ENCODE measurements at places on chromosomes 11 and 22. TPM values are rescaled to one million over a fixed set of nuclear protein-coding genes. Genes with fewer than 3 reads are reported as not detected.

OR51B4 gene
- not detected for total RNA-seq

SAA4 gene
- not detected for total RNA-seq

C11orf97 gene
- not detected for total RNA-seq

GRCh38 chr11:61701242-61701886, 21.2 kb downstream of the DAGLA start:
- no peak for DNase-seq

- DNase-seq = no peak
These were observed 1996.9 kb downstream of the LRRC4C start for GRCh38 chr11:39462506-39462905.

DNA sequence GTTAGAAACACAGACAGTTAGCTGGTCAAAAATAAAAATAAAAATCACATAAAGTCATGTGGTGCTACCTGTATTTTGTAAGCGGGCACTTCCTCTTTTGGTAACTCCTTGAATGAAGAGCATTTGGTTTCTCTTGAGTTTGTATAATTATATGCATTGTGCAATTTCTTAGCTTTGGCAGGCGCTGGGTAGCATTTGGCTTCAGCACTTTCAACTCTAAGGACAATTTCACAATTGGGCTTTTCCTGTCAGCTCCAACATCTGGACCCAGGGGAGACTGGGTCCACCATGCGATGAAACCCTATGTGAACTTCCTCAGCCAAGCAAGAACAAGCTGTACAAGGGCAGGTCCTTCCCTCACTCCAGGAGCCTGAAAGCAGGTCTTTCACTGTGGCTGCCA, 169.1 kb downstream of the RRAS2 start:
- DNase-seq = no peak

DNA sequence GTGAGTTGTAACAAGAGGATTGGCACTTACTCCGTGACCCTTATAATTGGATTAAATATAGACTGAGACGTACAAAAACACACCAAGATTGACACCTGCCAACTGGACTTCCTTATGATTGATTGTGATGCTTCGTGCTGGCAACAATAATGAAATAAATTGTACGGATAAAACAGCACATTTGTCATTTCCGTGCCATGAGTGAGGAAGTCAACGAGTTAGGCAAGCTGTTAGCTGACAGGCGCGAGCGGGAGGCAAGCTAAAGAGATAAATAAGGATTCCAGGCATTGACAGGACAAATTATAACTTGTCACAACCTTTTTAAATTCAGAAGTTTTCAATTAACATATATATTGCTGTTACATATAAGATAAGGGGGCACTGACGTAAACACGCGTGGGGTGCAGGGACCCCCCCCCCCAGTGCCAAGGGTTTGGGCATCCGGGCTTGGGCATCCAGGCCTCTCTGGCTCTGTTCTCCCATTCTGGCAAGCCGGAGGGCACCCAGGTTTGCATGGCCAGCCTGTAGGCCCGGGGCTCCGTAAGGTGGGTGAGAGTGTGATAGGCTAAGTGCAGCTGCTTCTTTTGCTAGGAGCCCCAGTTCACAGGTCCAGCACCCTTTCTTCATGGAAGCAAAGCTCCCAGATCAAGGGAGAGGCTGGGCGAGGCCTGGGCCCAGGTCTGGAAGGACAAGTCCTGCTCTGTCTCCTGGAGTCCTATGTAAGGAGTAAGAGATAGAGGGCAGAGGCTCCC, 11.2 kb upstream of the PAX6 start:
- DNase-seq = no peak
